Fibroblast of villous mesenchyme (primary cell): ENCODE measurements at places on chromosomes 6 and 20. TPM values are rescaled to one million over a fixed set of nuclear protein-coding genes. Genes with fewer than 3 reads are reported as not detected.

The TOP1 gene
- total RNA-seq = 10.3 and 19.9 TPM in 2 replicates

The SAPCD1 gene
- 0.43 and 1.3 TPM in 2 replicates for total RNA-seq

The DUSP15 gene
- 0.32 TPM in 1 of 2 replicates, not detected in the other for total RNA-seq

The PLA2G7 gene
- total RNA-seq = not detected in 2 replicates

The VNN1 gene
- under 0.01 TPM in 2 replicates for total RNA-seq

The CST11 gene
- not detected in 2 replicates for total RNA-seq

The GRM1 gene
- under 0.01 TPM in 1 of 2 replicates, not detected in the other for total RNA-seq

The WFDC5 gene
- not detected in 2 replicates for total RNA-seq

The AIF1 gene
- not detected in 2 replicates for total RNA-seq

The PRRT1 gene
- total RNA-seq = under 0.01 and 0.32 TPM in 2 replicates

The C4A gene
- total RNA-seq = 6.0 and 13.9 TPM in 2 replicates

The NHSL1 gene
- total RNA-seq = 4.7 and 9.7 TPM in 2 replicates

The CARMIL1 gene
- 11.2 and 12.2 TPM in 2 replicates for total RNA-seq

The TSPO2 gene
- not detected in 2 replicates for total RNA-seq

The GLP1R gene
- not detected in 2 replicates for total RNA-seq

The RIMS1 gene
- 1.3 and 1.6 TPM in 2 replicates for total RNA-seq

The DHX35 gene
- total RNA-seq = 9.7 and 12.5 TPM in 2 replicates

The KHDRBS2 gene
- total RNA-seq = not detected in 2 replicates

The ENPP4 gene
- 0.32 and 2.2 TPM in 2 replicates for total RNA-seq

The ZHX3 gene
- 38.7 and 39.3 TPM in 2 replicates for total RNA-seq

The SOX18 gene
- total RNA-seq = under 0.01 TPM in 1 of 2 replicates, not detected in the other

The TREM2 gene
- not detected in 2 replicates for total RNA-seq

The CTNNBL1 gene
- 19.3 and 23.3 TPM in 2 replicates for total RNA-seq

The ADAM33 gene
- 44.8 and 53.1 TPM in 2 replicates for total RNA-seq

The FAM210B gene
- 38.0 and 46.2 TPM in 2 replicates for total RNA-seq

The NKX2-2 gene
- total RNA-seq = not detected in 2 replicates

The GRIK2 gene
- 15.1 and 20.6 TPM in 2 replicates for total RNA-seq

The SLC17A9 gene
- 23.7 and 24.8 TPM in 2 replicates for total RNA-seq

The ZC2HC1B gene
- not detected in 2 replicates for total RNA-seq

The VGLL2 gene
- total RNA-seq = not detected in 2 replicates

The MC3R gene
- total RNA-seq = not detected in 2 replicates

The ARMC12 gene
- 0.43 TPM in 1 of 2 replicates, not detected in the other for total RNA-seq

The FOXS1 gene
- total RNA-seq = 1.7 and 2.9 TPM in 2 replicates

The RRBP1 gene
- 123 and 136 TPM in 2 replicates for total RNA-seq

The EPHA7 gene
- 0.32 and 0.43 TPM in 2 replicates for total RNA-seq

The TBX18 gene
- total RNA-seq = 3.0 and 6.8 TPM in 2 replicates

The SLC24A3 gene
- 0.86 and 4.2 TPM in 2 replicates for total RNA-seq

The PPP1R3G gene
- total RNA-seq = 1.3 and 2.6 TPM in 2 replicates

The PDYN gene
- total RNA-seq = not detected in 2 replicates

The SUMO4 gene
- 2.6 TPM in 2 replicates for total RNA-seq

The RBBP8NL gene
- total RNA-seq = not detected in 2 replicates

The B3GALT4 gene
- total RNA-seq = 2.6 and 5.5 TPM in 2 replicates

The TUBB2B gene
- total RNA-seq = 4.8 and 5.2 TPM in 2 replicates

The OOEP gene
- total RNA-seq = under 0.01 and 0.32 TPM in 2 replicates

The LBP gene
- not detected in 2 replicates for total RNA-seq

The TSBP1 gene
- under 0.01 TPM in 1 of 2 replicates, not detected in the other for total RNA-seq
